Kidney epithelial cell (primary cell): ENCODE measurements at places on chromosomes 1 and 21. TPM values are rescaled to one million over a fixed set of nuclear protein-coding genes. Genes with fewer than 3 reads are reported as not detected.

DNA sequence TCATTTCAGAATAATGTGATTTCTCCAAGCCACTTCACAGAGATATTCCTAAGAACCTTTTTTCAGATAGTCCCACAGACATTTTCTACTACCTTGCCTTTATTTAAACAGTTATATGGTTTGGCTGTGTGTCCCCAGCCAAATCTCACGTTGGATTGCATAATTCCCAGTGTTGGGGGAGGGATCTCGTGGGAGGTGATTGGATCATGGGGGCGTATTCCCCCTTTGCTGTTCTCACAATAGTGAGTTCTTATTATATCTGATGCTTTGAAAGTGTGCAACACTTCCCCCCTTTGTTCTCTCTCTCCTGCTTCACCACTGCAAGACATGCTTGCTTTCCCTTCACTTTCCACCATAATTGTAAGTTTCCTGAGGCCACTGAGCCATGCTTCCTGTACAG lies 93.6 kb upstream of the ZNF678 start:
- no peak for DNase-seq

GRCh38 chr21:18030248-18030647 lies 211.1 kb upstream of the C21orf91 start:
- no peak for DNase-seq

Gene OR6F1
- not detected in 2 replicates for total RNA-seq

Gene FNBP1L
- total RNA-seq = 68.9 and 78.6 TPM in 2 replicates

Gene CRP
- total RNA-seq = not detected in 2 replicates
